ENCODE measurements at places on chromosomes 16 and 17.

GRCh38 chr17:50180111-50180510 is 14.3 kb downstream of the SGCA start:
- peak; percentile 48 for DNase-seq

- no peak for DNase-seq
Measured at GRCh38 chr17:78248051-78248914, 16.9 kb downstream of the TMEM235 start.

GRCh38 chr17:28547623-28548416 is 4.6 kb downstream of the UNC119 start:
- DNase-seq = peak; percentile 56

GRCh38 chr16:26593700-26594099 is 473.0 kb upstream of the C16orf82 start:
- DNase-seq = no peak

- DNase-seq = no peak
Measured at GRCh38 chr17:69282002-69282401, 44.9 kb downstream of the ABCA5 start.

DNA sequence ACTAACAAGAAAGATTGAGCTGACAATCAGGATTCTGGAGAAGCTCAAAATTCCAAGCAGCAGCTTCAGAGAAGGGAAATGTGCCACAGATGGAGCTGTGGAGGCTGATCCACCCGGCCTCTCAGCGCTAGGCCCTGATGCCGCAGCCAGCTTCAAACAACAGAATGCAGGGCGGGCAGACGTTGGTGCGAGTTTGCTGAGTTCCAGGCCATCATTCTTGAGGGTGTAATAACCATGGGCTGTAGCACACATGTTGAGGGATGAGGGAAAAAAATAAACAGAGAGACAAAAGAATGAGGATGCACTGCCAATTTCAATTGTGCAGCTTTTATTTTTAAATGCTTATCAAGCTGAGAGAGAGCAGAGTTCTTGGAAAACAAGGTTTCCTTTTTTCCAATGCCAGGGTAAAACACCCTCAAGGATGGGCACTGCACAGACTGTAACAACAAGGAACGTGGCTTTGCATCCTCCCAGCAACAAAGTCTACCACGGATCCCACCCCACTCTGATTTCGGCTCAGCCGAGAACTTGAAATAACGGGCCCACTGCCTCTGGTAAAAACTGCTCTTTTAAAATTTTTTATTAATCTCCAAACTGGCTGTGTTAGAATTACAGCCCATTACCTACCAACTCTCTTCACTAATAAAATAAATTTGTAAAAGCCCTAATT is 90.2 kb downstream of the SMG6 start:
- peak; percentile 62 for DNase-seq

- no peak for DNase-seq
Measured at GRCh38 chr17:77736199-77736585, 222.3 kb upstream of the TNRC6C start.

GRCh38 chr16:29910819-29911675 is 10.8 kb downstream of the ASPHD1 start:
- DNase-seq = no peak

- peak; percentile 57 for DNase-seq
Measured at GRCh38 chr17:59357219-59357697, 25.8 kb downstream of the YPEL2 start.

GRCh38 chr16:48955837-48956236 is 325.8 kb downstream of the CBLN1 start:
- DNase-seq = no peak

GRCh38 chr17:50953831-50954601 is 87.9 kb upstream of the TOB1 start:
- peak; percentile 80 for DNase-seq

- DNase-seq = no peak
Measured at GRCh38 chr17:77328823-77329740, 188.3 kb downstream of the SEC14L1 start.

- DNase-seq = peak; percentile 72
Measured at GRCh38 chr16:10828851-10829366, 10.3 kb upstream of the TVP23A start.

- DNase-seq = no peak
Measured at GRCh38 chr17:76810956-76811355, 57.2 kb upstream of the MGAT5B start.

GRCh38 chr17:38364741-38365140 is 13.1 kb downstream of the SOCS7 start:
- no peak for DNase-seq

DNA sequence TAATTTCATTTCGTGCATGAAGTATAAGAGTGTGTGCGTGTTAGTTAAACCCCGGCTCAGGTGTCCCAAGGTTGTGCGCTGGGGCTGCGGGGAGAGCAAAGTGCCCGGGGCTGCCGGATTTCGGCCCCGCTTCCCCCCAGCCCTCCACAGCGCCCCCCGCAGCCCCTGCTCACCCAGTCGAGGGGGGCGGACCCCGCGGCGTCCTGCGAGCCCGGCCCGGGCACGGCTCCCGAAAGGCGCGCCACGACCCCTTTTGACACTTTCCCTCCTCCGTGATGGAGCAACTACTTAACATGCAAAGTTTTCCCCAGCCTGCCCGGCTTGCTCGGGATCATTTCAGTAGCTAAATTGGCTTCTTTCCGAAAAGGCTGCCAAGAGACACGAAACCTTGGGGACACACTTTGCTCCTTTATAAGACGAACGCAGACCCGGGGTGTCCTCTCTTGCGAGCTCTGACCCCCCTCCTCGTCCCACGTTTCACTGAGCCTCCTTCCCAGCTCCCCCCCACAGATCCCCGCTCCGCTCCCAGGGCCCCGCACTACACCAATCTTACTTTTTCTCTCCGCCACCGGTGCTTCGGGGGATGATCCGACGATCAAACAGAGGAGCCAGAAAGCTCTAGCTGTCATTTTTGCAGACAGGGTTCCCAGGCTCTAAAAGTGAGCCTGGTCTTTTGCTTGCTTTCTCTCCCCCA is 552 bp downstream of the C17orf58 start:
- no peak for DNase-seq

DNA sequence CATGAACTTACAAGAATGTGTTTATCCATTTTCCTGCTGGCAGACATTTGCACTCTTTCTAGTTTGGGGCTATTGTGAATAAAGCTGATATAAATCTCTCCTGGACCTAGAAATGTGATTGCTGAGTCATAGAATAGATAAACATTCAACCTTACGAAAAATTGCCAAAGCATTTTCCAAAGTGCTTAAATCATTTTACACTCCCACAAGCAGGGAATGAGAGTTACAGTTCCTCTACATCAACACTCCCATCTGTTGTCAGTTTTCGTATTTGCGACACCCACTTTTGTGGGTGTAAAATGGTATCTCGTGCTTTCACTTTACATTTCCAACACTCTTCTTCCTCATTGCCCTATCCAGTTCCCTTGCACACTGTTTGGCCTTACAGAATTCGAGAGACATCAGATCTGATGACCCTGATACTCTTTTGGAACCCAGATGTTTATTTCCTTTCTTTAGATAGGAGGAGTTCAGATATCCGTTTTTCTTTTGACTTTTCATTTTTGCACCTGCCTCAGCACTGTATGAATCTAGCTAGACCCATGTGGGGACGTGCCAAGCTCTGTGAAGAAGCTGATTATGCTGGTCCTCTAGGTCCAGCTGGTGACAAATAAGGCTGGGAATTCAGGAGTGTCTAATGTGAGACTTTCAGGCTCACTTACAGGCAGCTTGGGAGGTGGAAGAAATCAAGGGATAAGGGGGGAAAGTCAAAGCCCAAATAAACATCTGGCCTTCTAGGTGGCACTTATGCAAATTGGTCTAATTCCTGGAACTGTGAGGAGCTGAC is 14.0 kb downstream of the SOX9 start:
- peak; percentile 78 for DNase-seq

GRCh38 chr17:17412326-17412725 is 64.5 kb upstream of the MED9 start:
- DNase-seq = peak; percentile 81

DNA sequence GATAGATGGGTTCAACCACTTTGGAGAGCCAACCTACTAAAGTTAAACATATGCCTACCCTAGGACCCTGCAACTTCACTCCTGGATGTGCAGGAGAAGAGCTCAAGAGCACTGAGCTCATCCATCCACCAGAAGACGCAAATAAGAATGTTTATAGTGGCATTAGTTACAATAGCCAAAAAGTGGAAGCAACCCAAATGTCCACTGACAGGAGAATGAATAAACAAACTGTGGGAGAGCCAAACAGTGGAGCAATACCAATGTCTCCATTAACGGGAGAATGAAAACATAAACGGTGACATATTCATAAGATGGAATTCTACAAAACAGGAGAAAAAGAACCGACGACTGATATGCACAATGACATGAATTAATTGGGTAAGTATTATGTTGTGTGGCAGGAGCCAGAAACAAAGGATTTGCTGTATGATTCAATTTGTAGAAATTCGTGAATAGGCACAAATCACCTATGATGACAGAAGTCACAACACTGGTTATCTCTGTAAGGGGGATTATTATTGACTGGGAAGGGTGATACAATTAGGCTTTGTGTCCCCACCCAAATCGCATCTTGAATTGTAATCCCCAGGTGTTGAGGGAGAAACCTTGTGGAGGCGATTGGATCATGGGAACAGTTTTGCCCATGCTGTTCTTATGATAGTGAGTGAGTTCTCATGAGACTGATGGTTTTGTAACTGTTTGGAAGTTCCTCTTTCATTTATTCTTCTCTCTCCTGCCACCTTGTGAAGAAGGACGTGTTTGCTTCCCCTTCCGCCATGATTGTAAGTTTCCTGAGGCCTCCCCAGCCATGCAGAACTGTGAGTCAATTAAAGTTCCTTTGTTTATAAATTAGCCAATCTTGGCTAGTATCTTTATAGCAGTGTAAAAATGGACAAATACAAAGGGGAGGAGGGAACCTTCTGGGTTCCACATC is 57.9 kb upstream of the PLCG2 start:
- no peak for DNase-seq

DNA sequence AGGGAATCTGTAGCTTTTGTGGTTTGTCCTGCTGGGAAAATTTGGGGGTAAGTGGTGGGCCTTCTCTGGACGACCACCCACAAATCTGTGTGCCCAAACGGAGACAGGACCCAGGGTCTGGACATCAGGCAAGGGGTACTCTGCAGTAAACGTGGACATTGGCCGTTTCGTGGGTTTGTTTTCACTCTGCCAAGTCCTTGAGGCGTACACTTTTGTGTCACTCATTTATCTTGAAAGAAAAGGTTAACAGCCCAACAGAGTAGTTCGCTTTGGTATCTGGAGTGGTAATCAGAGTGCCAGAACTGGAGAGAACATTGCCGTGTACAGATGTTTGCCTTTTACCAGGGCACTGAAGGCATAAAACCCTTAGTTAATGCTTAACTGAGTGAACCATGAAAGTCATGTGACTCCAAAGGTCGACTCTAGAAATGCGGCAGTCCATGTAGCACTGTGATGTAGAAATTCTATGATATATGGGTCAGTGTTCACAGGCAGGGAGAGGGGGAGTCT is 15.4 kb downstream of the NAA60 start:
- DNase-seq = no peak
